ENCODE measurements at places on chromosomes 2 and 18.

GRCh38 chr2:65373365-65373918 lies 59.0 kb downstream of the SPRED2 start:
- no peak for DNase-seq

- DNase-seq = no peak
Measured at GRCh38 chr18:75204269-75204731, 4.6 kb downstream of the PTGR3 start.

DNA sequence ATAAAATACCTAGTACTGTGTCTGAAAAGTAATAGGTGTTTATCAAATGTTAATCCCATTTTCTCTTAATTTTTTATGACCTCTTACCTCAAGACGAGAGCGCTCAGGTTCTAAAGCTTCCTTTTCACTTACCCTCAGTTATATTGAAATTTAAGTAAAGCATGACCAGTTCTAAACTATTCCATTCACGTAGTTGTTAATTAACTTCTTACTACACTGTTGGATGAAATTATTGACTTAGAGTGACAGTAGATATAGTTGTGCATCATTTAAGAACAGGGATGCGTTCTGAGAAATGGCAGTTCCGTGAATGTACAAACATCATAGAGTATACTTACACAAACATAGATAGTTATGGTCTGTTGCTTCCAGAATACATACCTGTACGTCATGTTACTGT lies 20.1 kb upstream of the HTR2B start:
- DNase-seq = no peak

- DNase-seq = no peak
Measured at GRCh38 chr2:97760480-97761049, 47.2 kb downstream of the ZAP70 start.

GRCh38 chr2:167851876-167852275 lies 395.5 kb downstream of the STK39 start:
- DNase-seq = no peak

DNA sequence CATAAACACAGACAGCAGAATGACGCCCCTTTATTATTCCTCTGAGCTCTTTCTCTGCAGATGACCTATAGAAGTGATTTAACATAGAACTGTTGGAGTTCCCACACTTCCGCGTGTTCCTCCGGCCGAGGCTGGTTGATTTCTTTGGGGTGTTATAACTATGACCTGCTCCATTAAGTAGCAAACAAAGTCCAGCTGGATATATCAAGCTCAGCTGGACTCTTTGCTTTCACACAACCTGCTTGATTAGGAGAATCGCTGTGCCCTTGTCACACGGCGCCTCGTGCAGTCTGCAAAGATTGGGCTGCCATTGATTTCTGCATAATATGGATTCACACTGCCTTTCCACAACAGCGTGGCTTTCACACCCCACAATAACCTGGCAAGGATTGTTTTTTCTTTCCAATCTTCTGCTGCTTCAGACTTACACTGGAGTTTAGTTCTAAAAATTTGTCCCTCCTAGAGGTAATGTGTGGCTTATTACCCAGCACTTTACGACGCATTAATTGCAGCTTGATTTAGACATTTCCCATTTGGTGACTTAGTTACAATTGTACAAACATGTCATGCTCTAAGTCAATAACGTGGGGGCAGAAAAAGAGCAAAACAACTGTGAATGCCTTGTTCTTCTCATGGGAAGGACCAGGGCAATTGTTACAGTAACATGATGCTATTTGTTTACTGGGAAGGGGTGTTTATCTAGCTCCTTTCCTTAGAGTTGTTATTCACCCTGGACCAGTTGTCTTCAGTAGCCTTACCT lies 485.7 kb downstream of the TXNL1 start:
- no peak for DNase-seq

DNA sequence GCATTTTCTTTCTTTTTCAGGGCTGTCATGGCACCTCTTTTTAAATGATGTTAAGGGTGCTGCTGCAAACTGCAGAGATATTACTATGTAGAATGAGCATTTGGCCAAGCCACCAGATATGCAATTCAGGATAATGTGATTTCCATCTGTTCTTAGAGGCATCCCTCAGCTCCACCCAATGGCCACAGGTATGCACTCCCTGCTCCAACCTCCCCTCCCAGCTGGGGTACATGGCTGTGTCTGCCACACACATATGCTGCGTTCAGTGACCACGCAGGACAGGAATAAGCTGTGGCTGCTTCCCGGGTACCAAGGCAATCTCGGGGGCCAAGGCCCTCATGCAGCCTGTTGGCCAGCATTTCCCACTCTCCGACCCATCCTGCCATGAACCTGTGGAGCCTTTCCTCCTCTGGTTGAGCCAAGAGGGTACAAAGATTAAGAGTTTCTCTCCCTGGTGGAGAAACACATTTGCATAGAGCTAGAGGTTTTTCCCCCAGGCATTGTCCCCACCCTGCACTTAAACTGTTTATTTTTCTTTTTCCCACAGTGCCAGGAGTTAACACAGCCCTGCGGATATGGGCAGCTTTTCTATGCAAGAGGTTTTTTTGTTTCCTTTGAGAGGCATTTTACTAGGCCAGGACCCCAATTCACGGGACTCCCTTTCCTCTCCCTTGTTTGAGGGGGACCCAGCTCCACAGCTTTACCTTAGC lies 147.0 kb downstream of the GCA start:
- no peak for DNase-seq
